Posterior cingulate gyrus (tissue), 11 donors: ENCODE measurements at places on chromosomes 2 and 18.

DNA sequence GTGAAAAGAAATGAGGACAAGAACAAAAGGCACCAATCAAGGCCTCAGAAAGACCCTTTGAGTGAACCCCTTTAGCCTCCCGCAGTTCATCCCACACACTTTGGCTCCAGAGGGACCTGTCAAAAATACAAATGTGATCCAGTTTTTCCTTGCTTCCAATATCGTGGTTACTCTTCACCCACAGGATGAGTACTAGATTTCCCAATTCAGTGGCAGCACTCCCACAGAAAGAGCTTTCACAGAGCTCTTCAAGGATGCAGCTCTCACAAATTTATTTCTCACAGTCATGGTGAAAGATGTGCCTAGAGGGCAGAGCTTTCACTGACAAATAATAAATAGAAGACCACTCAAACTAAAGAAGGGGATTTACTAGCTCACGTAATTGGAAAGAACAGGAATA is 3.0 kb upstream of the GFPT1 start:
- DNase-seq: no peak

GRCh38 chr2:152348388-152348787 is 13.4 kb downstream of the FMNL2 start:
- DNase-seq: no peak

DNA sequence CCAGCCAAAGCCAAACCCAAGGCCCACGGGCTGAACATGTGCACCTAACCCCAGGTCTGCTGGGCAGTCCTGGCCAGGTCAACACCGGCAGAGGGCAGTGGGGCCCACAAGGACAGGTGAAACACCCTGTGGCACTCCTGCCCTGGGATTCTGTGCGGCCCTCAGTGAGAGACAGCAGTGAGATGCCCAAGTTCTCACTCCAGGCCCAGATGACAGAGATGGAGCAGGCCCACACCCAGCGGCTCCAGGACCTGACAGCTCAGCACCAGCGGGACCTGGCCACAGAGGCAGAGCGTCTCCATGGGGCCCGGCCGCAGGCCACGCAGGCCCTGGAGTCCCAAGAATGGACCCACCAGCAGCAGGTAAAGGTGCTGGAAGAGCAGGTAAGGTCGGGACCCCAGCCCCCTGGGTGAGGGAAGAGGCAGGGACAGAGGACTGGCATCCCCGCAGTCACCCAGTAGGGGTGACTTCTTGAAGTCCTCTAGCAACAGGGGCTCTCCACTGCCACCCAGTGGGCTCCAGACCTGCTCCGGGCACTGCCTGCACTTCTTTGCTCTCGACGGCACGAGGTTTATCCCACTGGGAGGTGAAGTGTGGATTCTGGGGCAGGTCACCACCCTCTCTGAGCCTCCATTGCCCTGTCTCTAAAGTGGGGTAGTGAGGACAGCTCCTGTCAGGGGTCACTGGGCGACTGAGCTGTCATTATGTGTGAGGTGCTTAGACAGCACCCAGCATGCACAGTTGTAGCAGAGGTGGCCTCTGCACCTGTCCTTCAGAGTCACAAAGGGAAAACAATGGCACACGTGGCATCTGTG is 8.8 kb upstream of the SNED1 start:
- DNase-seq: no peak

GRCh38 chr2:180101846-180102245 is 94.7 kb upstream of the CWC22 start:
- no peak for DNase-seq

GRCh38 chr18:2304378-2305175 is 266.7 kb downstream of the METTL4 start:
- no peak for DNase-seq

DNA sequence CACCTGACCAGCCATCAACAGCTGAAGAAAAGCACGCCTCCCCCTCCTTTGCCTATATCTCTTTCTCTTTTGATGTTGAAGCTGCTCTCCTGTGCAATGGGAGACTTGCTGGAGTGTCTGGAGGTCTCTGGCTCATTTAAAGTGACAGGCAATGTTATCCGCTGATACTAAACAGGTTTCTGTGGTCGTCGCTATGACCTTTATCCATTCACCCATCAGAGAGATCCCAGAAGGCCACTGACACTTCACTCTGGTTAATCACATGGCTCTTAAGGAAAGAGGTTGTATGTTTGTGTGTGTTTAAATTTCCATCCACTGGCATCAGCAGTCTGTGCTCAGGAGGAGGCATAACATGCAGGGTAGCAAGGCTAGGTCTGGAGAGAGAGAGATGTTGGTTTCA is 277.3 kb downstream of the MTX2 start:
- DNase-seq: no peak

GRCh38 chr2:71547616-71548285 is 94.4 kb downstream of the DYSF start:
- no peak for DNase-seq

- DNase-seq: no peak
These were observed 19.7 kb upstream of the DAPL1 start for GRCh38 chr2:158775273-158776027.

- DNase-seq: no peak
These were observed 116.4 kb downstream of the CBLN2 start for GRCh38 chr18:72427721-72428120.

DNA sequence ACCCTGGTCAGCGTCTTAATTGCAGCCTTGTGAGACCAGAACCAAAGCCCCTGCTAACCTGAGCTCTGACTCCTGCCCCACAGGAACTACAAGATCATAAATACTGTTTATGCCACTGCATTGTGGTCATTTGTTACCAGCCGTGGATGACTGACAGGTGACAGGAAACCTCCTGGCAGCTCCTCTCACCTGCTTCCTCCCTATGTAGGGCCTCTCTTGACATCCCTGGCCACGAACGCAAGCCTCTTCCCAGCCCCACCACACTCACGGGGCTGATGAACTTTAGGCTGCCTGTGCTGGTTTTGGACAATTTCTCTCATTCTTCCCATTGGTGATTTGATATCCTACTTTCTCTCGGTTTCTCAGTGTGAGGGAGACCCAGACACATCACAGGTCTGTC is 357.2 kb upstream of the MYT1L start:
- DNase-seq: no peak

DNA sequence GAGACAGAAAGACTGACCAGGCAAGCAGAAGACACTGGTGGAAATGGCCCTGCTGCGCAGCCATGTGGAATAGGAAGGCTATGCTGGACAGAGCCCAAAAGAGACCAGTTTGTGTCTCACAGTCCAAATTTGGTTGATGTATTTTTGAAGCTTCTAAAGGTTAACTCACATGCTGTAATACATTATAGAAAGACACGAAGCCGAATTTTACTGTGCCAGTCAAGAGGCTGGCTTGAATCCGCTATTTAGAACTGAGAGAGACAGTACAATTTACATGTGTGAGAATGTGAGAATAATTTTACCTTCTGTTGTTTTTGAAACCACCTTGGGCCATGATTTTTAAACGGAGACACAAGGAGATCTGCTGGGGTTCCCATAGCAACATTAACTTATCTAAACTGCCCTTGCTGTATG is 113.6 kb downstream of the METTL8 start:
- no peak for DNase-seq

DNA sequence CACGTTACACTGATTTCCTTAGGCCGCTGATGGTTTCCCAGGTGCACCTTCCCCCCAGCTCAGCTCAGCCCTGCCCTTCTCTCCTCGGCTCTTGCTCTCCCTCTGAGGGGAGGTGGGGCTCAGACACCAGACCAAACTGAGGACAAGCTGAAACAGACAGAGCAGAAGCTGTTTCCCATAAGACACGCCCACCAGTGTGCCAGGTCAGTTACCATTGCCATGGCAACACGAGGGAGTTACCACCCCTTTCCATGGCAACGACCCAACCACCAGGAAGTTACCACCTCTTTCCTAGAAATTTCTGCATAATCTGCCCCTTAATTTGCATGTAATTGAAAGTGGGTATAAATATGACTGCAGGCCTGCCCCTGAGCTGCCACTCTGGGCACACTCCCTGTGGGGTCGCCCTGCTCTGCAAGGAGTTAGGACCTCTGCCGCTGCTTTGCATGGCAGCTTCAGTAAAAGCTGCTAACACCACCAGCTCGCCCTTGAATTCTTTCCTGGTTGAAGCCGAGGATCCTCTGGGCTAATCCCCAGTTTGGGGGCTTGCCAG is 120.9 kb upstream of the SMIM21 start:
- DNase-seq: no peak

- DNase-seq: no peak
These were observed 246.1 kb downstream of the NDUFA10 start for GRCh38 chr2:239778861-239779558.

DNA sequence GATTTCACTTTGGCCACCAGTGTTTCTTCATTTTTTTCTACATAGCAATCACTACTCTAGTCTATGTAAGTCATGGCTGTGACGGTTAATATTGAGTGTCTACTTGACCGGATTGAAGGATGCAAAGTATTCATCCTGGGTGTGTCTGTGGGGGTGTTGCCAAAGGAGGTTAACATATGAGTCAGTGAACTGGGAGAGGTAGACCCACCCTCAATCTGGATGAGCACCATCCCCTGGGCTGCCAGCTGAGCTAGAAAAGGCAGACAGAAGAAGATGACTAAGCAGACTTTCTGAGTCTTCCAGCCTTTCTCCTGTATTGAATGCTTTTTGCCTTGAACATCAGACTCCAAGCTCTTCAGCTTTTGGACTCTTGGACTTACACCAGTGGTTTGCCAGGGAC is 265.0 kb upstream of the SLC8A1 start:
- DNase-seq: no peak
